ENCODE measurements at places on chromosomes 6 and 20.
A peak's percentile ranks its signal among the peaks of the same experiment; 100 is the strongest.

- no peak for DNase-seq
Measured at GRCh38 chr20:16392346-16392745, 180.9 kb downstream of the KIF16B start.

- no peak for DNase-seq
Measured at GRCh38 chr6:164331026-164331425, 916.5 kb downstream of the QKI start.

DNA sequence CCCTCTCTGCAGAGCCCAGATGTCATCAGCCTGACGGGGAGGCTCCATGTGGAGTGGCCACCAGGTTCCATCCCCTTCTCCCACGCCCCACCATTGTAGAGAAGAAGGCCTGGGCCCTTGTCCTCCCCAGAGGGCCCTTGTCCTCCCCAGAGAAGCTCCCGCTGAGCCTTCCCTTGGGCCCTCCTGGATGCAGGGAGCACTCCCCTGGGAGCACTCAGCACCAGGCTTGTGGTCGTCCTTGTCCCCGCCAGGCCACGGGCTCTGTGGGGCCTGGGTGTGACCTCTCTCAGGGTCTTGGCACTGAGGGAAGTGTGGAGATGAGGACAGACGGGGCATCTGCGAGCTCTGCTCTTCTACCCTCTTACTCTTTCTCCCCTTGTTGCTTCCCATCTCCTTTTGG lies 83.4 kb upstream of the NNAT start:
- DNase-seq = no peak

DNA sequence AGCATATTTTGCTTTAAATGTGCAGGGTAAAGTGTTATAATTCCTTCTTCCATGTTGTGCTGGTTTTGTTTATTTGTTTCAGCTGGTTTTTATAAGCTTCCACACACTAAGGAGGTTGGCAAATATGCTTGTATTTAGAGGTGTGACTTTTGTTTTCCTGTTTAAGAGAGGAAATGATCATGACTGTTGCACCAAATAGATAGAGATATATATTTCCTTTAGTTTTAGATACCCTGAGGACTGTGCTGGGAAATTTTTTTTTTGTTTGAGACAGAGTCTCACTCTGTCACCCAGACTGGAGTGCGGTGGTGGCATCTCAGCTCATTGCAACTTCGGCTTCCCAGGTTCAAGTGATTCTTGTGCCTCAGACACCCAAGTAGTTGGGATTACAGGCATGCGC lies 5.8 kb downstream of the TBPL1 start:
- no peak for DNase-seq

GRCh38 chr20:4855555-4855954 lies 133.8 kb downstream of the PRND start:
- no peak for DNase-seq

DNA sequence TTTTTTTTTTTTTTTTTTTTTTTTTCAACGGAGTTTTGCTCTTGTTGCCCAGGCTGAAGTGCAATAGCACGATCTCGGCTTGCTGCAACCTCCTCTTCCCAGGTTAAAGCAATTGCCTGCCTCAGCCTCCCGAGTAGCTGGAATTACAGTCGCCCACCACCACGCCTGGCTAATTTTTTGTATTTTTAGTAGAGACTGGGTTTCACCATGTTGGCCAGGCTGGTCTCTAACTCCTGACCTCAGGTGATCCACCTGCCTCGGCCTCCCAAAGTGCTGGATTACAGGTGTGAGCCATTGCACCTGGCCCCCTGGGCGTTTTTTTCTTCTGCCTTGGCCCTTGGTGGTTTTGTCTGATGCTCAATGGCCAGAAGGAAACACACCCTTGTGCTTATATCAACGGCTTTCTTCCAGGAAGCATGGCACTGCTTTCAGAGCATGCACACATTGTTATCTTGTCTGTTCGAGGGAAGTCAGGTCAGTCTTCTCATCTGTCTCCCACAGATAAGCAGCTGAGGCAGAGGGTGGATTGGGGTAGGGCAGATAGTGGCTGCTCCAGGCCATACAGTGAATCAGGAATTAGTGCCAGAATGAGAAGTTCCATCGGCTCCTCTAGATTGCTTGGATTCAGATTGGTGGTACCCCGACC lies 203.1 kb downstream of the TSHZ2 start:
- DNase-seq = no peak

GRCh38 chr6:125201961-125202729 lies 48.6 kb downstream of the TPD52L1 start:
- DNase-seq = no peak

GRCh38 chr6:47718571-47718970 lies 20.2 kb downstream of the ADGRF4 start:
- DNase-seq = no peak

DNA sequence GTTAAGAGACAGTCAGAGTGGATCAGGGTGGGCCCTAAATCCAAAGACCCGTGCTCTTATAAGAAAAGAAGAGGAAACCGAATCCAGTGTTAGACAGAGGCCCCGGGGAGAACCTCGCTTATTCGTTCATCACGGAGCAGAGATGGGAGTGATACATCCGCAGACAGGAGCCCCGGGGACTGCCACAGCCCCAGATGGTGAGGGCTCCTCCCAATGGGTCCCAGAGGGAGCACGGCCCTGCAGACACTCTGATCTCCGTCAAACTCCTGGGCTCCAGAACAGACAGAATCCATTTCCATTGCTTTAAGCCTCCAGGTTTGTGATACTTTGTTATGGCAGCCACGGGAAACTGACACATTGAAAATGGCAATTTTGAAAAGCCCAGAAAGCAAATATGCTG lies 47.0 kb downstream of the CDH4 start:
- no peak for DNase-seq

- no peak for DNase-seq
Measured at GRCh38 chr6:21653905-21654304, 60.4 kb downstream of the SOX4 start.

GRCh38 chr6:122078481-122078880 lies 321.0 kb upstream of the HSF2 start:
- no peak for DNase-seq

GRCh38 chr6:42674780-42675179 lies 47.6 kb downstream of the PRPH2 start:
- DNase-seq = no peak

GRCh38 chr20:58312836-58313235 lies 3.3 kb downstream of the RAB22A start:
- DNase-seq = no peak

DNA sequence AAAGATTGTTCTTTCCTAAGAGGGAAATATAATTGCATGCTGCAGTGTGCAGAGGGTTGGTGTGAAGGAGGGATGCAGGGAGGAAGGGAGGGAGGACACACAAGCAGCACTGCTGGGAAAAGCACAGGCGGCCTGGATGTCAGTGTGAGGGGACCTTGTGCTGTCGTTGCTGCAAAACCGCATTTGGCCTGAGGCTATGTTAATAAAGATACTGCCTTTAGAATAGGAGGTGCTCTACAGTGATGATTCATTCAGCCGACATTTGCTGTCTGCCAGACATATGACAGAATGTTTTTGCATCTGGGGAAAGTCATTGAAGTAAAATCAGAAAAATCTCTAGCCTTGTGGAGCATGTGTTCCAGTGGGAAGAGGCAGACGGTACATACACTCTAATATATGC lies 50.5 kb upstream of the TRIM26 start:
- DNase-seq = no peak

GRCh38 chr20:22411627-22412450 lies 172.5 kb downstream of the FOXA2 start:
- no peak for DNase-seq

GRCh38 chr6:6707143-6707542 lies 118.6 kb downstream of the LY86 start:
- DNase-seq = no peak

GRCh38 chr6:42009844-42010184 lies 40.5 kb upstream of the TAF8 start:
- no peak for DNase-seq

- DNase-seq = peak; percentile 68
Measured at GRCh38 chr6:45830441-45831139, 185.1 kb downstream of the CLIC5 start.

DNA sequence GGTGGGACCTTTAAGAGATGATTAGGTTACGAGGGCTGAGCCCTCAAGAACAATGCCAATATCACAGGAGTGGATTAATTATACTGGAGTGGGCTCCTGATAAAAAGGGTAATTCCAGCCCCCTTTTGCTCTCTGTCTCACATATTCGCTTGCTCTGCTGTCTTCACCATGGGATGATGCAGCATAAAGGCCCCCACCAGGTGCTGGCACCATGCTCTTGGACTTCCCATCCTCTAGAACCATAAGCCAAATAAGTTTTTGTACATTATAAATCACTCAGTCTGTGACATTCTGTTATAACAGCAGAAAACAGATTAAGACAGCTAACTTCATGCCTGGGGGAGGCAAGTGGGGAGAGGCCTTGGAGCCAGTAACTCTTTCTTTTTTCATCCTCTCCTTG lies 9.8 kb upstream of the SNRPB start:
- no peak for DNase-seq

GRCh38 chr20:62715201-62715600 lies 6.6 kb downstream of the NTSR1 start:
- DNase-seq = no peak

GRCh38 chr6:37783025-37783855 lies 36.3 kb upstream of the ZFAND3 start:
- peak; percentile 71 for DNase-seq

DNA sequence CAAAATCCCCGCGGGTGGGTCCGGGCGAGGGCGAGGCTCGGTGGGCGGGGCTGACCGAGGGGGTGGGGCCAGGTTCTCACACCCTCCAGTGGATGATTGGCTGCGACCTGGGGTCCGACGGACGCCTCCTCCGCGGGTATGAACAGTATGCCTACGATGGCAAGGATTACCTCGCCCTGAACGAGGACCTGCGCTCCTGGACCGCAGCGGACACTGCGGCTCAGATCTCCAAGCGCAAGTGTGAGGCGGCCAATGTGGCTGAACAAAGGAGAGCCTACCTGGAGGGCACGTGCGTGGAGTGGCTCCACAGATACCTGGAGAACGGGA lies 809 bp downstream of the HLA-G start:
- DNase-seq = peak; percentile 67

Data from activated CD8-positive, alpha-beta memory T cell treated with anti-CD3 and anti-CD28 coated beads for 24 hours (primary cell).